CD4-positive, alpha-beta T cell (primary cell): ENCODE measurements at places on chromosomes 16 and 17.

GRCh38 chr17:36463916-36464764, 22.3 kb upstream of the ZNHIT3 start:
- peak; percentile 6 for DNase-seq

GRCh38 chr17:63041251-63041650, 75.2 kb downstream of the TANC2 start:
- DNase-seq: no peak

- DNase-seq: no peak
These were observed 71.1 kb upstream of the DNAH17 start for GRCh38 chr17:78648293-78648692.

DNA sequence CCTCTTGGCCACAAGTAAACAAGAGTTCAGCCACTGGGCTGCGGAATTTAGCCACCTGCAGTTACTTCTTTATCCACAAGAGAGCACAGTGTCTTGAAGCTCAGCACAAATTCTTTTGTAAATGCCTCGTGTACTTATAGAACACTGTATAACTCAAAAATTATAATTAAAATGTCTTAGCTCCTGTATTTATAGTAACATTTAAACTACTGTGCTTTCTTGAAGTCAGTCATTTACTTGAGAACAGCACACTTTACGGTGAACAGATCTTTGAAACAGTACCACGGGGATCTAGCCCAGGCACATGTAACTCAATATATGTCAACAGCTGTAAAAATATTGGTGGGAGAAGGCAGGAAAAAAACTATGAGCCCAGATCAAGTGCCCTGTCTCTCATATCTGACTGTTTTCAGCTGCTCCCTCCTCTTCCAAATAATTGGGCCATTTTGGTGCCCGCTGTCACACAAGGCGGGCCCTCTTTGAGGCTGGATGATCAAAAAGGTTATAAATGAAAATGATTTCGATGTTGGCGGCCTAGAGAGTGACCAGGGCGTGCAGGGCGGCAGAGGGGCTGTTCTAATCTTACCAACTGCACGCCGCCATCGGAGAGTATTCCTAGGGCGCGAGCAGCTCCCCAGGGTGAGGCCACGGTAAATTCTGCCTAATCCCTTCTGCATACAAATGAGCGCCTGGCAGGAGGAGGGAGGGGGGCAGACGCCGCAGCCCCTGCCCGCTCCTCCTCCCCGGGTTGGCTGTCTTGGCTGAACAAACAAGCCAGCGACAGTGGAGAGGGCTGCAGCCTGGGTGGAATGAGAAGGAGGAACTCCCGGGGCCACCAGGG, 183.2 kb downstream of the C16orf78 start:
- no peak for DNase-seq

DNA sequence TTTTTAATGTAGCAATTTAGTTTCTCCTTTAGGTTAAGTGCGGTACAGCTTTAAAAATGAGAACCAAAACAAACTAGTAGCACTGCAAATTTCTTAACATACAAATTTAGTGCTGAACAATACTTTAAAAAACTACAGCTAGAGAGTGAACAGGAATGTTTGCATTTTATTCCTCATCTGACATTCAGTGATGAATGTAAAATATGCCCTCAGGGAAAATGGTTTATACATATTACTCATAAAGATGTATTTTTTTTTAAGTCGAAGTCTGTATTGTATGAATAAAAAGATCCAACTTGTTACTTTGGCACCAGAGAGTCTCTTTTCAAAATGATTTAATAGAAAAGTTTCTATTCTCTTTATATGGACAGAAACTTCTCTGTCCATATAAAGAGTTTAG, 96.8 kb downstream of the BRIP1 start:
- DNase-seq: no peak

DNA sequence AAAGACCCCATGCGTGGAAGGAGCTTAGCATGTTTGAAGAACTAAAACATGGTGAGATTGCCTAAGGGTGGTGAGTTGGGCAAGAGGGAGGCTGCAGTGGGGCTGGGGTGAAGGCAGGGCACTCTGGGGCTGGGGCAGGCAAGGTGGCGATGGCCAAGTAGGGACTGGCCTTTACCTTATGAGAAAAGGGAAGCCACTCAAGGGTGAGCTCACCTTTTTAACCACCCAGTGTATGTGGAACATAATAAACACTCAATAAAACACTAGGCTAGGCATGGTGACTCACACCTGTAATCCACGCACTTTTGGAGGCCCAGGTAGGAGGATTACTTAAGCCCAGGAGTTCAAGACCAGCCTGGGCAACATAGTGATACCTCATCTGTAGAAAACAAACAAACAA, 37.7 kb downstream of the LYRM9 start:
- no peak for DNase-seq

GRCh38 chr17:31328160-31328535, 6.7 kb upstream of the EVI2A start:
- DNase-seq: no peak

DNA sequence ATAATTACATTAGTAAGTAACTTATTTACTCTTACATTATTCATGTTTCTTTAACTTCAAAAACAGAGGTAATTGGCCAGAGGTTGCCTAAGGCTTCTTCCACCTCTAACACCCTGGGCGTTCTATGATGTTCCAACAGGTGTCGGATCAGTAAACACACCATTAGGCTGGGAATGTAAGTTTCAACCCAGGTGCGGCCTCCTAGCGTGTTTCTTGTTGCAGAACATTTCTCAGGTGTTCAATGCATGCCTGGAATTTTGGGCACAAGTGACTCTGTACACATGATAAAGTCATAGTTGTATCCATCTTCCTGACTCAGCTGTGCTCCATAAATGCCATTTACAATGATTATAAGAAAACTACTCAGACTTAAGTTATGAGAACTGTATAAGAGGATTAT, 1.0 kb downstream of the KRTAP2-2 start:
- no peak for DNase-seq

DNA sequence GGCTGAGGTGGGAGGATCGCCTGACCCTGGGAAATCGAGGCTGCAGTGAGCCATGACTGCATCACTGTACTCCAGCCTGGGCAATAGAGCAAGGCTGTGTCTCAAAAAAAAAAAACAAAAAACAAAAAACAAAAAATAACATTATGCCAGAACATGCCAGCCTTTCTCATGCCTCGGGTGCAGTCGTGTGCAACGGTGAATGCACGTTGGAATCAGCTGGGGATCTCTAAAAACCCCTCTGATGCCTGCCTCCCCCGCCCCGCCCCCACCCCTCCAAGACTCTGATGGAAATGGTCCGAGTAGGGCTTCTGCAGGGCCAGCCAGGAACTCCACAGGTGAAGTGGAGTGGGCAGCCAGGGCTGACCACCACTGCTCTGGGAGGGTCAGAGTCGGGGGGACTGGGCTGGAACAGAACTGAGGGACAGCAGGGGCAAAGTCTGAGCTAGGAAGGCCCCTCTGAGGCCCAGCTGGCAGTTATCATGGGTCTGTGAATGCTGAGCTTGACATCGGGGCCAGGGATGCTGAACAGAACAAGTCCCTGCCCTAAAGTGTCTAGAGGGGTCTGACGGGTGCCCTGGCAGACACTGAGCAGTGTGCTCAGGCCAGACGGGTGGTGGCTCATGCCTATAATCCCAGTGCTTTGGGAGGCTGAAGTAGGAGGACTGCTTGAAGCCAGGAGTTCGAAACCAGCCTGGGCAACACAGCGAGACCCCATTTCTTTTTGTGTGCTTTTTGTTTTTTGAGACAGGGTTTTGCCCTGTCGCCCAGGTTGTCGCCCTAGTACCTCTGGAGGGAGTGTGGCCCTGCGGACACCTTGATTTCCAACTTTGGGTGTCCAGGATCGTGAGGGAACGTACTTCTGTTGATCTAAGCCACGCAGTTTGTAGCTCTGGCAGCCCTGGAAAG, 193.4 kb upstream of the GSE1 start:
- DNase-seq: no peak

DNA sequence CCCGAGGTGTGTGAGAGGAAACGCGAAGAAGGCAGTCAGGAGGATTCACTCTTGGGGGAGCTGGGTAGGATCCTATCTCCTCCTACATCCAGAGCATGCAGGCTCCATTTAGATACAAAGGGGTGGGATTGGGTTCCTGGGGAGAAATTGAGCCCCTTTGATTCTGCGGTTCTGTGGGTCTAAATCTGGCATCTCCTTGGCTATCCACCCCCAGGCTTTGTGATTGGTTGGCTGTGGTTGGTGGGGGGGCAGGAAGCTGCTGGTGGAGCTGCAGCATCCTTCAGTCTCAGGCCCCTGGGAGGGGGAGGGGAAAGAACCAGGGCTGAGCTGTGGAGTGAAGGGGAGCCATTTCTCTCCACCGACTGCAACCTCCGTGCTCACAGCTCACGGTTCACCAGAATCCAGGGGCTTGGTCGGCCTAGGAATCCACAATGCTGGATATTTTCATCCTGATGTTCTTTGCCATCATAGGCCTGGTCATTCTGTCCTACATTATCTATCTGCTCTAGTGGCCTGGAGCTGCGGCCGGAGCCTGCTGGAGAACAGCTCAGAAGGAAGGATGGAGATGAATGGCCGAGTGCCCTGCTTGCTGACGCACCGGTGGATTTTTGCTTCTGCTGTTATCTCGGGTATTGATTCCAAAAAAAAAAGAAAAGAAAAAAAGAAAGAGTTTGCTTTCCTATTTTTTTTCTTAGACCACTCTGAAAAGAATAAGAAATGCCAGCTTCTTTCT, at the start of gene LASP1NB:
TSS of gene LASP1NB (plus strand) at position 352 of the 733 bp plus-strand sequence.
- DNase-seq: peak; percentile 62

- no peak for DNase-seq
These were observed 6.5 kb upstream of the ZNF778 start for GRCh38 chr16:89210904-89211515.

DNA sequence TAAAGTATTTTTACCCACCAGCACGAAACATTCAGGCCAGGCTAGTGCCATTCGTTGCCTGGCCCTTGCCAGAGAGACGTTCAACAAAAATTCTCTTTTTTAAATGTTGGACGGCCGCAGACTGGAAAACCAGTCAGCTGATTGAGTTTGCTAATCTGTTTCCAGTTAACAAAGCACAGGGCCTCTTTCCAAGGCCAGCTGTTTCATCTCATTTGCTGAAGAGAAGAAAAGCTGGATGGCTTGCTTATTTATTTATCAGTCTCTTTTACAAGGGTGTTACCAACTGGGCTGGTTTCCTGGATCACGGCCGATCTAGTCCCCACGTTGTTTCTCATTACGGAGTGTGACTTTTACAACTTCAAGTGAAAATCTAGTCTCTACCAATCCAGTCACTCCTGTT, 418.7 kb upstream of the DYNLRB2 start:
- no peak for DNase-seq

- no peak for DNase-seq
These were observed 1.9 kb upstream of the FAM20A start for GRCh38 chr17:68603027-68603426.

DNA sequence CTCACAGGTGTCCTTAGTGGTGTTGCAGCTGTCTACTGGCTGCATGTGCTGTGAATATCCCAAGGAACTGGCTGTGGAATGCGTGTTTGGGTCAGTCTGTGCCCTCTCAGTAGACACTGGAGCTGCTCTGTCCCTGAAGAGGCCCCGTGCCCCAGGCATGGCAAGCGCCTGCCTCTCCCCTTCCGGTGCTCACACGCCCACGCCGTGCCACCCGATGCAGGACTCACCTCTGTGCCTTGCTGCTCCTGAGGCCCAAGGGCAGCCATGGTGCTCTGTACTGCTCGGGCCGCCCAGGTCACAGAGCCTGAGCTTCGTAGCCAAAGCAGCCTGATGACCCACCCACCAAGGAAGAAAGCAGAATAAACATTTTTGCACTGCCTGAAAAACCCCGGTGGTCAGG, 10.0 kb downstream of the RGS11 start:
- no peak for DNase-seq

GRCh38 chr16:87806641-87807546, 41.1 kb upstream of the KLHDC4 start:
- peak; percentile 42 for DNase-seq

GRCh38 chr17:31111183-31111582, 16.4 kb downstream of the NF1 start:
- no peak for DNase-seq
